Breast epithelium (tissue), 4 donors: ENCODE measurements at places on chromosomes 7 and 10. TPM values are rescaled to one million over a fixed set of nuclear protein-coding genes. Genes with fewer than 3 reads are reported as not detected.
A peak's percentile ranks its signal among the peaks of the same experiment; 100 is the strongest.

Gene GNAT3
- total RNA-seq: not detected

GRCh38 chr7:109864230-109864629 lies 1226.7 kb upstream of the LRRN3 start:
- DNase-seq: no peak

GRCh38 chr7:24896031-24896501 lies 83.9 kb downstream of the OSBPL3 start:
- DNase-seq: no peak

Gene OR2A12
- not detected for total RNA-seq

Gene VGF
- 0.16 TPM for total RNA-seq

DNA sequence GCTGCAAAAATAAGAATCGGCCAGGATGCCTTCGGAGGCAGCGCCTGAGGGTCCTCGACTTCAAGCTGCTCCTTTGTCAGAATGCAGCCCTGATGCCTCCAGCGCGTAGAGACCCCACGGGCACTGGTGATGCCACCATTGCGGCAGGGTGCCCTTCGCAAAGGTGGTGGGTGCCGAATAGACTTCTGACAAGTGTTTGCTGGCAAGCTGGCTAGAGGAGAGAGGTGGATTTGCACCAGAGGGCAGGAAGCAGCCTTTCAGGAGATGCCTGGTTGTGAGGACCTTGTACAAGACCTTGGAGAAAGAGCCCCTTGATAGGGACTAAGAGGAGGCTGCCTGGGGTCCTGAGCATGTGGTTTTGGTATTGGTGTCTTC lies 103.2 kb upstream of the PPIF start:
- DNase-seq: no peak

DNA sequence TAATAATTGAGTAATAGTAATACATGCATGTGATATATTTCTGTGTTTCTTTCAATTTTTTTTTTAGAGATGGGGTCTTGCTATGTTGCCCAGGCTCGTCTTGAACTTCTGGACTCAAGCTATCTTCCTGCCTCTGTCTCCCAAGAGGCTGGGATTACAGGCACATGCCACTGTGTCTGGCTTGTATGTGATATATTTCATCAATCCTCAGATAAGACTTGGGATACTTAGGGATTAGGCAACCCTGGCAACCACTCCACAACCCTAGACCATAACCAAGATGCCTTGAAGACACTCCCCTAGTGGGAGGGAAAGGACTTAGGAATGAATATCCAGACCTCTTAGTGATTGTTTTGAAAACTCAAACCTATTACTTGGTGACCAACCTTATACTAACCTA lies 154.8 kb downstream of the CCDC3 start:
- DNase-seq: no peak

DNA sequence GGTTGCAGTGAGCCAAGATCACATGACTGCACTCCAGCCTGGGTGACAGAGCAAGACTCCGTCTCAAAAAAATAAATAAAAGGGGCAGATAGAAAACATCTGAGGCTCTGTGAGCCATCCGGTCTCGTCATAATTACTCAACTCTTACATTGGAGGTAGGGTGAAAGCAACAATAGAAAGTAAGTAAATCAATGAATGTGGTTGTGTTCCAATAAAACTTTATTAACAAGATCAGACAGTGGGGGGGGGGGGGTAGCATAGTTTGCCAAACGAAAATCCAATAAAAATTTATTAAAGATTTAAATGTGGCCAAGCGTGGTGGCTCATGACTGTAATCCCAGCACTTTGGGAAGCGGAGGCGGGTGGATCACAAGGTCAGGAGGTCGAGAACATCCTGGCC lies 2.8 kb upstream of the ZFAND4 start:
- DNase-seq: no peak

DNA sequence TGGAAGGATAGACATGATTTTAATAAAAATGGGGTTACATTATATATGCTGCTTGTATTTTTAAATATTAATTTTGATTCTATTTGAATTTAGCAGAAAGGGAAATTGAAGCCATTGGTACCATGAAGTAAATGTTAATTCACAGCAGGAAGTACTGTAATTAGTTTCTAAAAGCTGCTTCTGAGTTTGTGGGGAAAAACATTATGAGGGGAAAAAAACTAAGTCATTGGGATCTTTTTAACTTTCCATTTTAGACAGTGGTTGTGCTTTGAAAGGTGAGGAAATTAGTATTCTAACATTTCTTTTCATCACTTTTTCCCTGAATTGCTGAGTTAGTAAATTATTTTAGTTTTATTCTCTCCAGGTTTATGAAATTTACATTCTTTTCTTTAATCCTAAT lies 41.0 kb downstream of the LCOR start:
- DNase-seq: no peak

DNA sequence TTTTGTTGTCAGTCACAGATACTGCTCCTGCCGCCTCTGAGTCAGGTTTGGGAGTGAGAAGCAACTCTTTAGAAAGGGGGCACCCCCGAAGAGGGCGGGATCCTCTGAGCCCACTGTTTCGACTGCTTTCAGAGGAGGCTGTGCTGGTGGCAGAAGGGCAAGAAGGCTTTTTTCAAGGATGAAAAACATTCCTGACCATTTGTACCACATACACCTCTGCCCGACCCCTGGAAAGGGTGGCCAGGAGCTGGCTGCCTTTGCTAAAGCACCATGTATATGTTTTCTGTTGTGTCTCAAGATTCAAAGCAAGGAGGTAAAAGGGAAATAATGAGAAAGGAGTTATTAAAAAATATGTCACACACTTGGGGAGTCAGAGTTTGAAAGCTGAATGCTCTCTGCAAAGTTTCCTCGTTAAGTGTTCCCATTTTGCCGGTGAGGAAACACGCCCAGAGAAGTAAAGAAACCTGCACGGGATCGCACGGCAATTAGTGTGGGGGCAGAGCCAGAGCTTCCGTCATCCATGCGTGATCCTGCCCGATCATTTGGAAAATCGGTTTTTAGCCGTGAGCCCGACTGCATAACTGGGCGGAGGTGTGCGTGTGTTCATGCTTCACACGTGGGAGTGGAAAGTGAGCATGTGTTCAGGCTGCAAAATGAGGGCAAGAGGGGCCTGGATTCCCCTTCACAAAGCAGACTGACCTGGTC lies 163.2 kb downstream of the ADAM12 start:
- no peak for DNase-seq

Gene GHITM
- total RNA-seq: 133 TPM

DNA sequence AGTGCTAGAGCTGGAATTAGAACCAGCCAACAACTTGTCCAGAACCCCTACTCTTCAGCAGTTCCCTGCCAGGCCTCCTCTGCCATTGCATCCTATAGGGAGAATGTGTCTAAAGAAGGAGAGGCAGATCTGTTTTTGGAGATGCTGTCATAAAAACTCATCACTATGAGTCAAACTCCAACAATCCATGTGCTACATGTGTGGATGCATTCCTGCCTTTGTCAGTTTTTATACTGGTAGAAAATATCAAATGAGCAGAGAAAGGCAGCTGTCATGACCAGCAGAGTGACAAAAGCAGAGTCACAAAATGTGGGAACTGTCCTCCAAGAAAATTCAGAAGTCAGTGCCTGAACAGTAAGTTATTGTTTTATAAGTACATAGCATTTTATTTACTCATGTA lies 93.0 kb downstream of the ABLIM1 start:
- no peak for DNase-seq

GRCh38 chr7:74212661-74213060 lies 2.9 kb downstream of the LAT2 start:
- DNase-seq: no peak

Gene UPK3B
- 77.9 TPM for total RNA-seq

- no peak for DNase-seq
These were observed 156.5 kb downstream of the MDFIC start for GRCh38 chr7:115078386-115078785.

- no peak for DNase-seq
These were observed 34.6 kb downstream of the VTI1A start for GRCh38 chr10:112481602-112482001.

- DNase-seq: no peak
These were observed 70.9 kb downstream of the CTBP2 start for GRCh38 chr10:125089469-125089868.

GRCh38 chr7:19674266-19674960 lies 34.4 kb downstream of the POLR1F start:
- DNase-seq: no peak

Gene SLC25A13
- 33.1 TPM for total RNA-seq

Gene NRG3
- total RNA-seq: 0.33 TPM

GRCh38 chr10:122152544-122152943 lies 118.6 kb upstream of the BTBD16 start:
- DNase-seq: no peak

- DNase-seq: no peak
These were observed 32.1 kb downstream of the IGF2BP3 start for GRCh38 chr7:23438171-23438570.

GRCh38 chr7:92723205-92723604 lies 113.2 kb downstream of the CDK6 start:
- DNase-seq: no peak

Gene WDR91
- total RNA-seq: 23.1 TPM

Gene UBE2D1
- 16.1 TPM for total RNA-seq

DNA sequence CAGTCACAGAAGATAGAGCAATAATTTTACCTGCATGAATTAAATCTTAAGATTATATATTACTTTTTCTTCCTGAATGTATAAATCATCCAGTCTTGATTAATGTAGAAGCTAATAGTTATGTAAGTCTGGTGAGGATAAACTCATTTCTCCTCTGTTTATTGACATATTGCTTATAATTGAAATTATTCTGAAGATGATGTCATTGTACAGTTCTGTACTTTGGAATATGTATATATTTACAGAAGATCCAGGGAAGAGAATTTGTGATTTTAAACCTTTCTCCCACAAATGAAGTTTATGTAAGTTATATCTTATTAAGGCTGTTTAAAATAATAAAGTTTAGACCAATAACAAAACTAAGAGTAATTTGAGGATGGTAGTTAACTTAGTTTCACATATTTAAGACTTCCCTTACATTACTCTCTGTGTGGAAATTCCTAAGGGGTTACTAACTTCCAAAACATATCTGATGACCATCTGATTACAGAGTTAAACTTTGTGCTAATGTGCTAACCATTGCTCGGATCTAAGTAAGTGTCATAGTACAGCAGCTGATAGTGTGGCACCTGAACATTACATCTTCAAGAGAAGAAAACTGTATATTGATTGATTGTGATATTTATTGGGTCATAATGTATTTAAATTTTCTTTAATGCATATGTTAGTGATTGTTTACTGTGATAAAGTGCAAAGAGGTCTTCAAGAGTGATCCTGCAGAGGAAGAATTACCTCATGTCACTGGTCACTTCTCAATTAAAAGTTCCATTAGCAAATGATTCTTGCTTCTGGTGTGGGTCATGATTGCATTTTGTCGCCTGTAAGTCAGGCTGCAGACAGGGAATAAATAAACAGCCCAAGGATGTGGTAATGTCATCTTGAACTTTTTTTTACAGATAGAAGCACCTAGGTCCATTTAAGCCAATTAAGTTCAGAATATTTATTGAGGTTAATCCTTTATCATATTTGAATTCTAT lies 96.9 kb downstream of the UBE3C start:
- no peak for DNase-seq

DNA sequence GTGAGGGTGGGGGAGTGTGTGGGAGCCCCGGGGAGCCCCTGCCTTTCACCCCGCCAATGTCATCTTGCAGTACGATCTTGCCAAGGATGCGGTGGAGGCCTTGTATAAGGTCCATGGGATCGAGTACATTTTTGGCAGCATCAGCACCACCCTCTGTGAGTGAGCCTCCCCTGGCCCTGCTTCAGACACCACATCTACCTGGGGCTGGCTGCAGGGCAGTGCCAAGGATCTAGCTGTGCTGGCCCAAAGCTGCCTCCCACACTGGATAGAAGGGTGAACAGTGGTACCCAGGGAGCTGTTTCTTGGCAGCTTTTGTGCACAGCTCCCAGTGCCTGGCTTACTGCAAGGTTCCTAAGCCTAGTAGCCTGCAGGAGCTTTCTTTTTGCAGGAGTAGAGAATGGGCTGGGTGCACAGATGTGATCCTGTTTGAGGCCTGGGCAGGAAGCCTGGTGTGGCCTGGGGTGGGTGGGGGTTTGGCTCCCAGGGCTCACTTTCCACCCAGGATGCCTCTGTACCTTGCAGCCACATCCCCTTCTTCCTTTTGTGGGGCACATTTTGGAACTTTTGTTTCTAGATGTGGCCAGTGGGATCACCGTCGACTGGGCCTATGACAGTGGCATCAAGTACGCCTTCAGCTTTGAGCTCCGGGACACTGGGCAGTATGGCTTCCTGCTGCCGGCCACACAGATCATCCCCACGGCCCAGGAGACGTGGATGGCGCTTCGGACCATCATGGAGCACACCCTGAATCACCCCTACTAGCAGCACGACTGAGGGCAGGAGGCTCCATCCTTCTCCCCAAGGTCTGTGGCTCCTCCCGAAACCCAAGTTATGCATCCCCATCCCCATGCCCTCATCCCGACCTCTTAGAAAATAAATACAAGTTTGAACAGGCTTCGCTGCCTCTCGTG lies 12.2 kb upstream of the CPA1 start:
- DNase-seq: no peak

DNA sequence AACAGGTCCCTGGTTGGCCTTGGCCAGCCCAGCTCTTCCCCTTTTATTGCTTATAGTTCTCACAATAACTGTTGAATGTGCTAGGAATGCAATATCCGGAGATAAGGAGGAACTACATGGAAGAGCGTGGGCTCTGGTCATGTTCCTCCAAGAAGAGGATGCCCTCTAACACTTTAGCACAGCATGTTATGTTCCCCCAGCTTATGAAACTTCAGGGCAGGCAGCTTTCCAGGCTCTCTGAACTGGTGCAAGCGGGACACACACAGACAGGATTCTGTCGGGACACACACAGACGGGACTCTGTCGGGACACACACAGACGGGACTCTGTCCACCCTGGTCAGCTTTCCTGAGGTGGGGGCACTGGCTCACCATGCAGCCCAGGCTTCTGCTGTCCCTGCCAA lies 141.6 kb downstream of the PKD1L1 start:
- peak; percentile 28 for DNase-seq

GRCh38 chr10:103355906-103356599 lies 5.1 kb upstream of the PCGF6 start:
- no peak for DNase-seq

- no peak for DNase-seq
These were observed 203.0 kb downstream of the CCSER2 start for GRCh38 chr10:84531396-84531795.

- DNase-seq: no peak
These were observed 172.3 kb downstream of the MDFIC start for GRCh38 chr7:115094163-115094562.

- DNase-seq: no peak
These were observed 186.2 kb downstream of the LRMDA start for GRCh38 chr10:75617485-75618155.

DNA sequence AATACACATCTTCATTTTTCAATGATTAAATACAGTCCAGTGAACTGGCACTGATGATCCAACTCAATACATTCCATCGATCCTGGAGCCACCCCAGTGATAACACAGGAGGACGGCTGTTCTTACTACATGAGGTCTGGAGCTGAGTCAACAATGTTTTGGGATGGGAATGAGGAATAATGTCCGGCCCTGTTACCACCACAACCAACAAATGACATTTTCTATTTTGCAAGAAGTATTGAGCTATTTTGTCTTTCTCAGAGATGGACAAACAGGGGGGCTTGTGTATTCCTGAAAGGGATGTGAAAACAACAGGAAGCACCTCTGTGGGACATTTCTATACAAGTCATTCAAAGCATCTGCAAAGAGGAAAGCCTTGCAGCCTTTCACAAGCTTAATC lies 249.2 kb downstream of the PARD3 start:
- no peak for DNase-seq

Gene CYP26C1
- 0.15 TPM for total RNA-seq
